Bronchial epithelial cell (primary cell): ENCODE measurements at places on chromosomes 11 and 22. TPM values are rescaled to one million over a fixed set of nuclear protein-coding genes. Genes with fewer than 3 reads are reported as not detected.

GRCh38 chr11:69765498-69765995 lies 9.6 kb downstream of the FGF4 start:
- DNase-seq = no peak

The SHANK2 gene
- 6.6 and 8.1 TPM in 2 replicates for total RNA-seq

- peak; percentile 98 for DNase-seq
Observed at GRCh38 chr11:119691701-119692539, 37.1 kb downstream of the NECTIN1 start.

- DNase-seq = no peak
Observed at GRCh38 chr22:47394504-47395440, 632.3 kb downstream of the TBC1D22A start.

GRCh38 chr11:250740-251299 lies 14.0 kb downstream of the PSMD13 start:
- peak; percentile 37 for DNase-seq

The TMPRSS6 gene
- not detected in 2 replicates for total RNA-seq

- no peak for DNase-seq
Observed at GRCh38 chr11:34824425-34824824, 91.8 kb downstream of the APIP start.

The LGALS12 gene
- not detected in 2 replicates for total RNA-seq

DNA sequence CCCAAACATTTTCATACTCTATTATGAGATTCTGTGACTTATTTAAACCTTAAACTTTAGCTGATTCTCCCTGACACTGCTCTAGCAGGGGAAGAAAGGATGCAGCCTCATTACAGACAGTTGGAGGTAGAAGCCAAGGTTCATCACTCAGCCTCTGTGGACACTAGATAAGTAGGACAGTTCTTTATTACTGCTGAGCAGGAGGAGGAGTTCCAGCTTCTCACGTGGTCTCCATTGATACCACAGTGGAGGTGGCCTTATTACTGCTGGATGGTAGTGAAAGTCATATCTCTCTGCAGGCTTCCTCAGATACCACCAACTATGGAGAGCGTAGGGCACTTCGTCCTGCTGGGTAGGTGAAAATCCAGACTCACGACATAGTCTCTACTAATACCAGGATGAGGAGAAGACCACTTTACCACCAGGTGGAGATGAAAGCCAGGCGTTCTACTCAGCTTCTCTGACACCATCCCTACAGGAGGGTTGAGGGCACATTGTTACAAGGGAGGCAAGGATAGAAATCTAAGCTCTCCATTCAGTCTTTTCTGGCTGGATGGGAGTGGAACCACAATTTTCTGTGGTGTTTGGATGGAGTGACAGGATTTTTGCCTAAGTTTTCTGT lies 13.1 kb upstream of the ANGPTL5 start:
- no peak for DNase-seq

- DNase-seq = peak; percentile 33
Observed at GRCh38 chr22:24996420-24996952, 44.0 kb downstream of the KIAA1671 start.

DNA sequence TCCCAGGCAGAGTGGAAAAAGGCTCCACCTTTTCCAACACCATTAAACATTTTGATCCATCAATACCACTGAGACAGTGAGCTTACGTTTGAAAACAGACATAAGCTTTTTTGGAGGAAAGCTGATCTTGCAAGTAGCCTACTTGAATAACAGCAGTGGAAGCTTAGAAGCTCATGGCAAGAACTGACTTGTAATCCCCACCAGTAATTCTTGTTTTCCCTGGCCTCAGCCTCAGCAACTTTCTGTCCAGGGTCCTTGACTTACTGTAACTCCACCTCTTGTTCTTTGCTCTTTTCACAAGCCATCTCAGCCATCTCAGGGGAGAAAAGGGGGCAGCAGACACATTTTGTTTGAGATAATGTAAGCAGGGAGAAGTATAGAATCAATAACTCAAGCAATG lies 12.3 kb upstream of the MPZL2 start:
- peak; percentile 88 for DNase-seq

DNA sequence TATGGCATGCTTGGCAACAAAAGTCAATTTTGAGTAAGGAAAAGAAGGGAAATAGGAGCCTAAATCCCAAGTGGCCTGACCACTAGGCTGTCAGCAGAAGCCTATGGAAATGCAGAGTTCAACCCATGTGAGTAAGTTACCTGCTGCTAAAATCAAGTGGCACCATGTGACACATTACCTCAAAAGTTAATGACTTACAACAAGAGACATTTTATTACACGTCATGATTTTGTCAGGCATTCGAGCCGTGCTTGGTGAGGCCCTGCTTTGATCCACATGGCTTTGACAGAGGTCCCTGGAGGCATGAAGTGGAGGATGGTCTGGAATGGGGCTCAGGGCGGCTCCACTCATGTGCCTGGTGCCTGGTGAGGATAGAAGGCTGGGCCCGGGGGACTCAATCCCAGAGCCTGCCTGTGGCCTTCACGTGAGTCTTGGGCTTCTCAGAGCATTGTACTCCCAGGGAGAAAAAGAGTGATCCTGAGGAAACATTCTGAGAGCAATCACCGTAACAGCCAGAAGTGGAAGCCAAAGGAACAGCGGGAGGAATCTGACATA lies 339.1 kb upstream of the B3GAT1 start:
- no peak for DNase-seq
